ENCODE measurements at places on chromosomes 11 and 22. TPM values are rescaled to one million over a fixed set of nuclear protein-coding genes. Genes with fewer than 3 reads are reported as not detected.

- H3K4me1 ChIP-seq, result peaks cover 47% of the 10 kb centered on the region
- H3K36me3 ChIP-seq, result no peaks in the 10 kb centered on the region
- H3K27ac ChIP-seq, result no peak overlapping the region
- no peak overlapping the region for H3K4me3 ChIP-seq
Observed at GRCh38 chr11:44571871-44572270, 6.4 kb downstream of the CD82 start.

Gene DDTL
- 1.0 TPM for total RNA-seq

GRCh38 chr11:115741376-115742107 is 237.3 kb upstream of the CADM1 start:
- H3K4me1 ChIP-seq, result no peaks in the 10 kb centered on the region
- no peak overlapping the region for H3K4me3 ChIP-seq
- DNase-seq, result no peak
- no peaks in the 10 kb centered on the region for H3K27me3 ChIP-seq

- no peak overlapping the region for H3K27ac ChIP-seq
- H3K4me1 ChIP-seq, result no peaks in the 10 kb centered on the region
- H3K36me3 ChIP-seq, result no peaks in the 10 kb centered on the region
- no peaks in the 10 kb centered on the region for H3K27me3 ChIP-seq
Observed at GRCh38 chr11:19279451-19279850, 38.7 kb upstream of the E2F8 start.

DNA sequence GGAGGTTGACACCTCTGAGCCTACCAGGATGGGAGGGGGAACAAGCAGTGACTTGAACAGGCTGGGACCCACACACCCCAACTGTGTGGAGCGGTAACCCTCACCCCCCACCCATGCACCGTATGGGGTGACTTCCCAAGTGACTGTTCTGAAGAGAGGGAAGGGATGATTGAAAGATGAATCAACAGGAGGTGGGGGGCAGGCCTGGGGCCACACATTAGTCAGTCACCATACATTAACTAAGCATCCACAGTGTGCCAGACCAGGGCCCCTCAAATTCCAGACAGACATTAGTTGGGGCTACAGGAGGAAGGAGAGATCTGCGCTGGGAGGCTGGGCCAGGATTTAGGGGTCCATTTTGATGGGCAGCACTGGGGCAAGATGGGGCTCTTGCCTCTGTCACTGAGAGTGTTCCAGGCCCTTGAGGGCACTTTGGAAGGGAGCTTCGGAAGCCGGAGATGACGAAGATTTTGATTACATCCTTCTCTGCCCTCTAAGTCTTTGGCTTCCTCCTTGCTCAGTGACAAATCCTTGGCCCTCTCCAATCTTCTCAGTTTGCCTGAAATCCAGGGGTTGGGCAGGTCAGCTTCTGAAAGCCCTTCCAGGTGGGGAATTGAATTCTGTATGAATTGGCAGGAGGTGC is 966 bp downstream of the SMTN start:
- no peaks in the 10 kb centered on the region for H3K36me3 ChIP-seq
- peak overlapping the region; percentile 72 for H3K4me3 ChIP-seq
- peaks cover 57% of the 10 kb centered on the region for H3K4me1 ChIP-seq

DNA sequence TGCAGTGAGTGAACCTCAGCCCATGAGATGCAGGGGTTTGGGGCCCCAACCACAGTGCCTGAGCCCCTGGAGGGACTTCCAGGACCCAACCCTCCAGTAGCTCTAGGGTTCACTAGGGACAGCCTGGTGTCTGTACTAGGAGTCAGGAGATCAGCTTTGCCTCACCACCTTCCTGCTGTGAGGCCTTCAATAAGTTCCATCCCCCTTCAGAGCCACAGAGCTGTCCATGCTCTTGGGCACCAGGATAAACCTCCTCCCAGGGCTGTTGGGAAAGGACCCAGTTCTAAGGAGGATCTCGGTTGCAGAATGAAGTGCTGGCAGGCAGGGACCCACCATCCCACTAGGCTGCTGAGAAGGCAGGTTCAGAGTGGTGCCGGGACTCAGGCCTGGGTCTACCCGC is 9.7 kb downstream of the ARHGEF17 start:
- H3K4me1 ChIP-seq, result no peaks in the 10 kb centered on the region
- no peaks in the 10 kb centered on the region for H3K36me3 ChIP-seq
- DNase-seq, result no peak
- H3K27ac ChIP-seq, result peak overlapping the region; percentile 98

- H3K4me1 ChIP-seq, result peaks cover 4% of the 10 kb centered on the region
- H3K4me3 ChIP-seq, result peak overlapping the region; percentile 14
- no peak for DNase-seq
- H3K27me3 ChIP-seq, result no peaks in the 10 kb centered on the region
- H3K27ac ChIP-seq, result no peak overlapping the region
Observed at GRCh38 chr11:128830290-128831173, 36.6 kb downstream of the KCNJ1 start.

GRCh38 chr11:118656563-118657165 is 22.8 kb downstream of the TREH start:
- no peaks in the 10 kb centered on the region for H3K27me3 ChIP-seq
- no peak overlapping the region for H3K4me3 ChIP-seq
- H3K36me3 ChIP-seq, result peaks cover 53% of the 10 kb centered on the region
- H3K27ac ChIP-seq, result no peak overlapping the region

DNA sequence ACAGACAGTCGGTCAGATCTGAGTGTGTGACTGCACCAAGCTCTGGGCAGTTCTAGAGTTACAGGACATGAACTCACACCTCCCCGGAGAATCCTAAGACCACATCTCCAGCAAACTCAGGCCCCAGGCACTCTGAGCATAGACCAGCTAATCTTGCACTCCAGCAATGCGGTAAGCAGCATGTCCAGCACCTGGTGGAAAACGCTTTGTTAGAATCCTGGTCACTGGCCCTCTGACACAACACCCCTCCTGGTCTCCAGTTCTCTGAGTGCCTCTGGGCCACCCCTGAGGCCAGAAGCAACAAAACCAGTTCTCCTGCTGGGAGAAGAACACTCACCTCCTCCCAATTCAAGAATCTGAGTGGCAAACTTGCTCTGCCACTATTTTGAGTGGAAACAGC is 82.7 kb upstream of the TMEM45B start:
- no peak for DNase-seq
- H3K27ac ChIP-seq, result no peak overlapping the region
- no peaks in the 10 kb centered on the region for H3K4me1 ChIP-seq
- no peak overlapping the region for H3K4me3 ChIP-seq

DNA sequence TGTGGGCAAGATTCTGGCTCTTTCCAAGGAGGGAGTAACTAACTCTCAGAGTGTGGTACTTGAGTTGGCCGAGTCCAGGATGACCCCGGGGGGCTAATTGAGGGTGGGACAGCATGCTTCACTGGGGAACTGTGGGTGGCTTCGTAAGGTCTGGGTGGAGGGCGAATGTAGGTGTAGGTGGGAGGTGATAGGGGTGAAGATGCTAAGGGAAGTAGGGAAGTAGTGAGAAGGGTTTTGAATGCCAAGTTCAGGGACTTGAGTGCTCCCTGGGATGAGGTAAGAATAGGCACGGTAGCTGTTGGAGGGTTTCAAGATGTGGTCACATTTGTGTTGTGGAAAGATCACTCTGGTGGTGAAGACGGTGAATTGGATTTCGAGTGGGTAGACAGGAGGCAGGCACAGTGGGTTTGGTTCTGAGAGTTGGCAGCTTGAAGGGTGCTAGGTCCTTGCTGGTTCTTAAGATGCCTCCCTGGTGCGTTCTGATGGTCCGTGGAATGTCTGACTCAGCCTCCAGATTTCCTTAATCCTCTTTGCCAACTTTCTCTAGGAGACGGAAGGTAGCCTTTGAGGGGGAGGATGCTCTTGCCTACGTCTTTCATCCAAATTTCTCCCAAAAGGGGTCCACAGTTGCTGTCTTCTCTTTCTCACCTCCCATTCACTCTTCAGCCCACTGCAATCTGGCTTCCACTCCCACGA is 2.5 kb upstream of the DNAL4 start:
- no peak overlapping the region for H3K4me3 ChIP-seq
- H3K27ac ChIP-seq, result no peak overlapping the region
- no peaks in the 10 kb centered on the region for H3K36me3 ChIP-seq

DNA sequence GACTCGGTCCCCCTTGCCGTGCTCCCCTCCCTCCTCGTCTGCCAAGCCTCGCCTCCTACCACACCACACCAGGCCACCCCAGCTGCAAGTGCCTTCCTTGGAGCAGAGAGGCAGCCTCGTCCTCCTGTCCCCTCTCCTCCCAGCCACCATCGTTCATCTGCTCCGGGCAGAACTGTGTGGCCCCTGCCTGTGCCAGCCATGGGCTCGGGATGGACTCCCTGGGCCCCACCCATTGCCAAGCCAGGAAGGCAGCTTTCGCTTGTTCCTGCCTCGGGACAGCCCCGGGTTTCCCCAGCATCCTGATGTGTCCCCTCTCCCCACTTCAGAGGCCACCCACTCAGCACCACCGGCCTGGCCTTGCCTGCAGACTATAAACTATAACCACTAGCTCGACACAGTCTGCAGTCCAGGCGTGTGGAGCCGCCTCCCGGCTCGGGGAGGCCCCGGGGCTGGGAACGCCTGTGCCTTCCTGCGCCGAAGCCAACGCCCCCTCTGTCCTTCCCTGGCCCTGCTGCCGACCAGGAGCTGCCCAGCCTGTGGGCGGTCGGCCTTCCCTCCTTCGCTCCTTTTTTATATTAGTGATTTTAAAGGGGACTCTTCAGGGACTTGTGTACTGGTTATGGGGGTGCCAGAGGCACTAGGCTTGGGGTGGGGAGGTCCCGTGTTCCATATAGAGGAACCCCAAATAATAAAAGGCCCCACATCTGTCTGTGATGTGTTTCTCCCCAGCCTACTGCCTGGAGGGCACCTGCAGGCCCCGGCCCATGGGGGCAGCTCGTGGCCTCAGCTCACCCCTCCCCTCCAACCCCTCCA is 29.8 kb downstream of the CAPN1 start:
- H3K4me3 ChIP-seq, result no peak overlapping the region
- H3K36me3 ChIP-seq, result peaks cover 51% of the 10 kb centered on the region
- H3K4me1 ChIP-seq, result no peaks in the 10 kb centered on the region
- H3K27me3 ChIP-seq, result no peaks in the 10 kb centered on the region
- H3K27ac ChIP-seq, result no peak overlapping the region

GRCh38 chr11:2885678-2886081 is at the start of gene CDKN1C:
Gene CDKN1C, minus strand, starts transcription at chr11:2885775. Its CDS starts 319 bp downstream, at chr11:2885456.
- DNase-seq, result peak; percentile 94
- H3K4me3 ChIP-seq, result peak within 1 kb of the TSS; percentile 84
- no peaks in the 10 kb centered on the region for H3K36me3 ChIP-seq
- H3K4me1 ChIP-seq, result peaks cover 39% of the 10 kb centered on the region
- H3K27ac ChIP-seq, result peak within 1 kb of the TSS; percentile 85

DNA sequence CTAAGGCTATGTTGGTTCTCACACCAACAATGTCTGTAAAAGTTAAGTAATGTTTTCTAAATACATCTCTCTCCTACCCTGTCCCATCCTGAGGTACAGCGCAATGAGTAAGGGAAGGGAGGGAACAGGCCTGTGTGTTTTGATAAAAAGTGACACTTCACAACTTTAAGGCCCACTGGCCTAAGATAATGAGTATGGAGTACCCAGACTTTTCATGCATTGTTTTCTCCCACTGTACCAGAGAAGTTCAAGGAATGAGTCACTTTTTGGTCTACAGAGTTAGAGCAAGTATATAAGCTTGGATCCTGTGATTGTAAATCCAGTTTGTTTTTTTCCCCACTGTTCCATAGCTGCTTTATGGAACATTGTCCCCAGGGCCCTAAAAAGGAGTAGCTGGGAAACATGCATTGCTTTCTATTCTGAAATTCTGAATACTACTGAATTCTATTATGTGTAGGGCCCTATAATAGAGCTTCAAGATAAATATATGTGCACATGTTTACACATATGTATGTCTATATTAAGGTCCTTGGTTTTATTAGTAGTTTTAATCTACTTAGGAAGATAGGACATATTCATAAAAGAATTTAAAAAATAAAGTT is 29.8 kb downstream of the KCNE3 start:
- H3K27ac ChIP-seq, result no peak overlapping the region
- no peak for DNase-seq
- H3K4me1 ChIP-seq, result no peaks in the 10 kb centered on the region
- no peaks in the 10 kb centered on the region for H3K27me3 ChIP-seq

Gene ZDHHC8
- 13.5 TPM for total RNA-seq

DNA sequence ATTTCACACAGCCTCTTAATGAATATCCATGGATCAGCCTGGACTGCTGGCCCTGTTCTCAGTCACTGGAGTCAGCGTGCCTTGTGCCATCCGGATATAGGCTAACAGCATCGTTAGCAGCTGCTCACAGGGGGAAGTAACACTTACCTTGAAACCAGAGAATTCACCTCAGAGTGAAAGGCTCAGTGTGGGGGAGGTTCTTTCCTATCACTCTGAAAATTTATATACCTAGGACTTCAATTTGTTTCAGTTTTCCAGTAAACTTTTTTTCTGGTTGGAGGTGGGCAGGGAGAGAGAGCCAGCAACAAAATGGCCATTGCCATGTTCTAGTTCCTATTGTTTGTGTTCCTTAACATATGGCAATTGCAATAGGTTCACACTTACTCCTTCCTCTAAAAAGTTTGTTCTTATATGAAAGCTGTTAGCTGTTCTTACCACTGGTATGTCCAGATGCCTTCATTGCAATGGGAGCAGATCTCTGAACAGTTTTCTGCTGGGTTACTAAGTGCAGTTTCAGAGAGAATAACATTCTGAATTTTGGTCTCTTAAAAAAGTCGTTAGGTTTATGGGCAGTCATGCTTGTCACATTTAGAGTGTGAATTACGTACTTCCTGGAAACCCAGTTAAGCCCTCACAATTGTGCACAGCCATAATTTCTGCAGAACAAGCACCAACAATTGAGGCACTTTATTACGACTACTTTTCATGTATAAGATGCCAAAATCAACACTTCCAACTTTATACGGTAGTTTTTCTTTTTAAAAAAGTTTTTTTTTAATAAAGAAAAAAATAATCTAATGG is 247.6 kb downstream of the CADM1 start:
- H3K27me3 ChIP-seq, result no peaks in the 10 kb centered on the region
- peaks cover 3% of the 10 kb centered on the region for H3K4me1 ChIP-seq
- no peak overlapping the region for H3K4me3 ChIP-seq
- no peak for DNase-seq
- no peak overlapping the region for H3K27ac ChIP-seq

Gene ARRB1
- 19.4 TPM for total RNA-seq

DNA sequence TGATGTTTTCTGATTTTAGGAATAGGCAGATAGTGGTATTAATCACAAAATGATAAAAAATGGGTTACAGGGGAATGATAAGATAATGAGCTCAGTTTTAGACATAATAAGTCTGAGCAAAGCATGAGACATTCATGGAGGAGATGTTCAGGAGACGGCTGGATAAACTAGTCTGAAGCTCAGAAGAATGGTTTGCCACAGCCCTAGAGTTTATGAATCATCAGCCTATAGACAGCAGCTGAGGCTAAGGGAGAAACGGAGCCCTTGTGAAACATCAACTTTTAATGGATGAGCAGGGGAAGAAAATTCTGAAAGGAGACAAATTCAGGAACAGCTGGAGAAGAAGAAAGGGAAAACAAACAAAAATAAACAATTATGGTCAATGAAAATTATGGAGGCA is 87.2 kb downstream of the RELT start:
- H3K4me1 ChIP-seq, result peaks cover 63% of the 10 kb centered on the region
- H3K27me3 ChIP-seq, result no peaks in the 10 kb centered on the region
- H3K27ac ChIP-seq, result no peak overlapping the region
- H3K36me3 ChIP-seq, result no peaks in the 10 kb centered on the region

Measured in right atrium auricular region (tissue), 2 donors.